ENCODE measurements at places on chromosomes 4 and X.

DNA sequence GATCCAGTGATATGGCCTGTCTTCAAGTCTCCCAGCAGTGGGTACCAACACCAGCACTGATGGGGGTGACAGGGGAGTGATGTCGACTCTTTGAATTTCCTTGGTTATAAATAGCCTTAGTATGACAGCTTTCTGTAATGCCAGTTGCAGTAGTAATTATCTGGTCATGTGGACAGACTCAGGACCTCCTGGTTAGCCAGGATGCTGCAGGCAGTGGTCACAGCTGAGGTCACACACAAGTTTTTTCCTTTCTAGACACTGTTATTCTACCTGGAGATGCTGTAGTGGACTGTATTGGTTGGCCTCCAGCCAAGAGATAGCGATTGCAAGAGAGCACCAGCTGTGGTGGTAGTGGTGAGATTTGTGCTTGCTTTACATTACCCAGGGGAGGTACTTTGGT is 63.6 kb downstream of the UPRT start:
- no peak for DNase-seq

DNA sequence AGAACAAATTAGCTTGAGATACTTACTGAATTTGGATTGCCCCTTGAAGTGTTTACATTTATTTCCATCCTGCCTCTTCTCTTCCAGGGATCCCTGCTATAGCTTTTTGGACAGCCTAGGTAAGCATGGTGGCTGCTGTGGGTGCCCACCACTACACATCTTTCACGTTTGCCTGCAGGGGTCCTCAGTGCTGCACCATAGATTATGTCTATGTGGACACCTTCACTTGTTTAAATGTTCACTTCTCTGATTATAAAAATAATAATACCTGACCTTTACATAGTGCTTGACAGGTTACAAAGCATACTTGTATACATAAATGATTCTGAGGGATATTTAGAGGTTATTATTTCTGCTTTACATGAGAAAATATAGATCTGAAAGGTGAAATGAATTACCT is 67.9 kb upstream of the SLC4A4 start:
- DNase-seq: no peak

DNA sequence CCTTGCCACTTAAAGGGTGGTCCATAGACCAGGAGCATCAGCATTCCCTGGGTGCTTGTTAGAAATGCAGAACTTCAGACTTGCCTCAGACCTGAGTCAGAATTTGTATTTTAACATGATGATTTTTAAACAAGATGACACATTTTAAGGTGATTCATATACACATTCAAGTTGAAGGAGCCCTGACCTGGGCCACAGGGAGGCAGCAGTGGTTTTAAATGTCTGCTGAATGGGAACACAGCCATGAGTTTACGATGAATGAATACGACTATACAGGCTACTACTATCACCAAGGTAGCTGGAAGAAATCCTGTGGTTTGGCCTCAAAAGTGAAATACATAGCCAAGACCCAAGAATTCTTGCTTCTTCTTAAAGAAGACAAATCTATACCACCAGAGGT is 2.9 kb downstream of the HDAC8 start:
- DNase-seq: peak; percentile 9

GRCh38 chr4:148081267-148081666 is 349.4 kb downstream of the ARHGAP10 start:
- DNase-seq: no peak

DNA sequence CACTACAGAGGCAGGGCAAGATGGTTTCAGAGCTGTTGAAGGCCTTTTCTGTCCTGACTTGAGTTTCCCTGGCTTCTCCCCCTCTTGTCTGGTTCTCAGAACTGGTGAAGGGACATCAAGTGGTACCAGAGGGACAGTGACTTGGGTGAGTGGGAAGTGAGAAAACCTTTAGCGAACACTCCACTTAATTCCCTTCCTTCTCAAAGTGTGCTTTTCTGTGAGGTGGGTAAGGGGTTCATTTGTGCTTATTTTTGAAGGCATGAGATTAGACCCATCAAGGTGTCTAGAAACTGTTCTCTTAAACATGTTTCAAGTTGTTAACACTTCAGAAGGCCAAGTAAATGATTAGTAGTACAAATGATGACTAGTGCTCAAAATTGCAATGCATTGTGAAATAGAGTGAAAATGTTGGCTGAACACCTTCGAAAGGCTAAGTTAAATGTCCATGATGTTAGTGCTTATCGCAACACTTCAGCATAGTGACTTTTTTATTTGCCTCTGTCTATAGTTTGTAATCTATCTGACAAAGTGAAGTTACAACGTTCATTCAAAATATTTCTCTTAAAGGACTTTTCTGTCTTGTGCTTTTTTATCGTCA is 2.8 kb downstream of the AREG start:
- DNase-seq: no peak

DNA sequence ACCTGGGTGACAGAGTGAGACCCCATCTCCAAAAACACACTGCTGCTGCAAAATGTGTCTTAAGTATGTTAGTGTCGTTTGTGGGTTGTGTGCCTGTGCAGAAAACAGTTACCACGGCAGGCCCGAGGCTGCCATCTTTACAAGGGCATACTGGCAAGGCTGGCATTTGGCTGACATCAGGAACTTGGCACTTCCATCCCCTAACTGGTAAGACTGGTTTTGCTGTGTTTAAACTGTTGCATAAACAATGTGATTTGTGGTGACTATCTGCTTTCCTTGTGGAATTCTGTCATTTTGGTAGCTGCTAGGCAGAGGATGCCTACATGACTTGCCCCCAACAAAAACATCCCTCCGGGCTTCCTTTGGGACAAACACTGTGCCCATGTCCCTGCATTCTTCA is 12.3 kb downstream of the LRP2BP start:
- no peak for DNase-seq

- DNase-seq: no peak
Observed at GRCh38 chrX:10615931-10616774, 4.2 kb downstream of the MID1 start.

DNA sequence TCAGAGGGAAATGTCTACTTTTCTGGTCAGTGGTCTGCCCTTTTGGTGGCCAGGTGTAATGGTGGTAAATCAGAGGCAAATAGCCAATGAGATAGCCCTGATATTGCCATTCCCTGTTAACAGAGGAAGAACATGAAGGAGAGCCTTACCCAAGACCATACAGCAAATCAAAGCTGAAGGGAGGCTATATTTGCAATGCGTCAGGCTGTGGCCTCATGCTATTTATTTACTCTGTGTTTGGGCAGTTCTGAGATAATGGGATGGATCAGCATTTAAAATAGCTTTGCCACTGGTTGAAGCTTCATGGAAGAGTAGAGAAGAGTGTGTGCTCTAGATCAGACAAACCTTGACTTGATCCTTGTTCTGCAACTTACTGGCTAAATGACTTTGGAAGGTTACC is 73.3 kb upstream of the MAML3 start:
- no peak for DNase-seq

GRCh38 chr4:152045807-152046571 is 285.2 kb upstream of the GATB start:
- no peak for DNase-seq

DNA sequence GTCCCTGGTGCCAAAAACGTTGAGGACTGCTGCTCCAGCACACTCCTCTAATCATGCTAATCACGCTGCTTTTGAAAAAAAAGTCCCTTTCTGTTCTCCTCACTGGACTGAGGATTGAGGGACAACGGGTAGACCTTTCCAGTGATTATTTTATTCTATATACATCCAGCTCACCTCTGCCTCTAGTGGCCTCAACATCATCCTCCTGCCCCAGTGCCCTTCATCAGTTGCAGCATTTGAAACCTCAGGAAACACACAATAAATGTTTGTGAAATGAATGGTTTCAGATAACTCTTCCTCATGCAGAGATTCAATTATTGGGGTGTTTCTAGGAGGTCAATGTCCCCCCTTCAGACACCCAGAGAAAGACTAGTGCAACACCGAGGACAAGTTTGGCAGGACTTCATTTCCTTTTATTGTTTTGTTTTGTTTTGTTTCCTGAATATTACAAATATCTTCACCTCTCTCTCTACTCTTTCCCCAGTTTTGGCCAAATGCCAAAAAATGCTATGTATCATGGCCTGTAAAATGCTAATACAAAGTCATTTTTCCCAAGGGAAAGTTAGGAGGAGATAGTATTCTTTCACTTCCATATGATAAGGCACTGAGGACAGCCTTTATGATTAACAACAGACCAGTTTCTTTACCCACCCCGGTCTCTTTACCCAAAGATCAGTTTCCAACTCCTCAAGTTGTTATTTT is 460.1 kb upstream of the SLIT2 start:
- DNase-seq: no peak

- no peak for DNase-seq
Observed at GRCh38 chrX:103831342-103831802, 685 bp downstream of the RAB9B start.

- no peak for DNase-seq
Observed at GRCh38 chr4:36269101-36269500, 12.3 kb upstream of the DTHD1 start.

GRCh38 chr4:107893171-107894137 is 37.9 kb upstream of the CYP2U1 start:
- no peak for DNase-seq

DNA sequence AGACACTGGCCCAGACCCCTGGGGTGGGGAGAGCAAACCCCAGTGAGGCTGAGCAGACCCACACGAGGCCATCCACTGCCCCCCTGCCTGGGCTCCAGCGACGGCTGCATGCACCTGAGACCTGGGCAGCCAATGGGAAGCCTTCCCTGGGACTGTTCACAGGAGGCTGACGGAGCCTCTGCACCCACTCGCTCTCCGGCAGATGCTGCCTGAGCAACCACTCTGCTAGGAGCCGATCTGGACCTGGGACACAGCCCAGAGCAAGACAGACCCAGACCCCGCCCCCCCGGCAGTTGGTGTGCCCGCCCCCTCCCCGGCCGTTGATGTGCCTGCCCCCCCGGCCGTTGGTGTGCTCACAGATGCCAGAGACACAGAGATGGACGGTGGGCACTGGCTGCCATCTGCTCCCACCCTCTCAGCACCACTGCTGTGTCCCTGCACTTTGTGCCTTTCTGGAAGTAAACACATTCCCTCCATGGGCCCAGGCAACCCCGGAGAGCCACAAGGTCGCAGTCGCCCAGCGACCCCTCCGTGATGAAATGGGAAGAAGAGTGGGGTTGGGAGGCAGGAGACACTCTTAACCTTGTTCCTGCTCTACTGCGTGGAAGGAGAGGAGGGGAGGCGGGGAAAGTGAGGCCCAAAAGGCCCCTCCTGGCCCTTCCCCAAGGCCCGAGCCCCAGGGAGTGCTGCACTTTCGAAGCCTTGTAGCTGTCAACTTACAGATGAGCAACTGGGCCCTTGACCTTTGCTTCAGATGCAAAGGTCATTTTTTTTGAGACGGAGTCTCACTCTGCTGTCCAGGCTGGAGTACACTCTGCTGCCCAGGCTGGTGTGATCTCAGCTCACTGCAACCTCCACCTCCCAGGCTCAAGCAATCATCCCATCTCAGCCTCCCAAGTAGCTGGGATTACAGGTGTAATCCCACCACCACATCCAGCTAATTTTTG is 62.0 kb downstream of the ZFYVE28 start:
- DNase-seq: no peak

- no peak for DNase-seq
Observed at GRCh38 chrX:17788439-17788838, 51.1 kb downstream of the SCML1 start.

DNA sequence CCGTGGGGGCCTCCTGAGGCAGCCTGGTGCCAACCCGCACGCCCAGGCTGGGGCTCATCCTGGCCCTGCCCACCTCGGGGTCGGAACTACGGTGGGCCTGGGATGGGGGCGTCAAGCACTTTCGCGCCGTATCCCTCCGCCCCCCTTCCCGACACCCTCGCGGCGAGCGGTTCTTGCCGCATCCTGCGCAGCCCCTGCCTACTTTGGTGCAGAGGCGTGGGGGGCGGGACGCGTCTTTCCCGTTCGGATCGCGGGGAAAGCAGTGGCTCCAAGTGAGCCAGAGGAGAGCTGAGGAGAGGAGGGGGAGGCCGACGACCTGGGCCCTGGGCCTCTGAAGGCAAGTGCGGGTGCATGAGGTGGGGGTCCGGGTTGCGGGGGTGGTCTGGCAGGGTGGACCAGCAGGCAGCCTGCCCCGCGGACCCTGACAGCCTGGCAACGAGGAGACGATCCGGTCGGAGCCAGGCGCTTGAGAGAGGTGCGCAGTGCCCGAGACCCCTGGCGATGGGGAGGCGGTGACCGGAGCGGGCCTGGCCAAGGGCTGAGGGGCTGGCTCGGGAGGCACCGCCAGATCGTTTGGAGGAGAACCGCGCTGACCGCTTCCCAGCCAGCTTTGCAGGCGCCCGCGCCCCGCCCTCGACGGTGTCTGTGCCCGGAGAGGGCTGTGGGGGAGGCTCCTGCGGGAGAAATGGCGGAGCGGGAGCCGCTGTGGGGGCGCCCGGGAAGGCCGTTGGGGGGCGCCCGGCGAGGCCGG is at the start of gene GPRASP2:
GPRASP2 (plus strand) TSS at position 233 of the 751 bp plus-strand sequence. CDS start 2,422 bp downstream, outside the sequence.
- no peak for DNase-seq

- no peak for DNase-seq
Observed at GRCh38 chr4:169080981-169081380, 70.9 kb upstream of the CBR4 start.

DNA sequence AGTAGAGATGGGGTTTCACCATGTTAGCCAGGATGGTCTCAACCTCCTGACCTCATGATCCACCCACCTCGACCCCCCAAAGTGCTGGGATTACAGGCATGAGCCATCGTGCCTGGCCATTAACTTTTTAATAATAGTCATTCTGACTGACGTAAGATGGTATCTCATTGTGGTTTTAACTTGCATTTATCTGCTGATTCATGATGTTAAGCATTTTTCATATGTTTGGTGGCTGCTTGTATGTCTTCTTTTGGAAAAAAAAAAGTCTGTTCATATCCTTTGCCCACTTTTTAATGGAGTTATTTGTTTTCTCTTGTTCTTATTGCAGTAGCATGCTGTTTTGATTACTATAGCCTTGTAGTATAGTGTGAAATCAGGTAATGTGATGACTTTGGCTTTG is 45.8 kb downstream of the ANXA10 start:
- peak; percentile 83 for DNase-seq

DNA sequence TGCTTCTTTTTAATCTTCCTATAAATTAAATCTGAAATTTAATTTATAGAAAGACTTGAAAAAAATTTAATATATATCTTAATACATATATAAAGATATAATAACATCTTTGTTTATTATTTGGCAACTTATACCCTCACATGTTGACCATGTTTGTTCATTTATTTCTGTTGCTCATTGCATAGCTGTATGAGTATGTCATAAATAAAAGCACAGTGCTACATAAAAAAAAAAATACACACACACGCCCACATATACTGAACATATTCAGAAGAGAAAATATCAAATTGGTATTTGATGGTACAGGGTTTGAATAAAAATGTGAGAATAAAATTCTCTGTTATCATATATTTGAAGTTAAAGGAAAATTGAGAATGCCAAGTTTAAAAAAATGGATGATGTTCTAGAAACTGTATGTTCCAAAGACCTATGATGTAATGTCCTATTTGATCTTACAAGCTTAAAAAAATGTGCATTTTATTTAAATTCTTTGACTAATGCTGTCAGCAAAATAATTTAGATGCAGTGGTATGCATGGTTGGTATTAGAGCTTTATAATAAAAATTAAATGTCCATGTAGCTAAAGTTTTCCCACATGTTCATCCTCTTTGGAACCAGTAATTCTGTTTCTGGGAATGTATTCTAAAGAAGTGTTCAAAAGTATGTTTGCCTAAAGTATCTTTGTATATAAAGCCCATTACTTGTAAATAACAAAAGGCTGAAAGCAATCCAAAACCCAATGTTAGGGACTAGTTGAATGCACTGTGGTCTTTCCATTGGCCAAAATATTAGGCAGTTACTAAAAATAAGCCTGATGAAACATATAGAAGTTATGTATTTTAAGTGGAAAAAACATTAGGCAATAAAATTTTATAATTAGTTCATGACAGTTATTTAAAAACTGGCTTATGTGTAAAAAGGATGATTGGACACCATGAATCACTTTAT is 12.9 kb downstream of the TMEM184C start:
- no peak for DNase-seq

GRCh38 chr4:103493450-103494159 is 226.2 kb downstream of the TACR3 start:
- DNase-seq: no peak

Measured in RCC 7860 (cell line).